ENCODE measurements at places on chromosomes 6 and 20.

GRCh38 chr6:141307309-141307998, 825.3 kb upstream of the GJE1 start:
- DNase-seq: no peak

GRCh38 chr6:95572098-95572497, 5.2 kb upstream of the MANEA start:
- peak; percentile 45 for DNase-seq

DNA sequence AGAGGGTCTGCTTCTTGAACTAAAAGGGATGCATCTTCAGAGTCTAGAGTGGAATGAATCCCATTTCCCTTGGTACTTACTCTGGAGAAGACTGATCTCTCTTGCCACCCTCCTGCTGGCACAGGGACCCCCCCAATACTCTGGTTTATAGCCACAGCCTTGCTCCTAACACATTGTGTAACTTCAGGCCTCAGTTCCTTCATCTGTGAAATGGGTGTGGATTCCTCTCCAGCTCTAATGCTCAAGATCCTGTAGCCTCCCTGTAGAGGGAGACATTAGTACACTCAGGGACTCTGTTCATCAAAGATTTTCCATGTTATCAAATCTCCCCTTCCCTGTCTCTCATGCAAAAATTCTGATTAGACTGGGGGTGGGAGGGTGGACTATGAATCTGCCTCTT, 315.7 kb upstream of the MOCS1 start:
- DNase-seq: no peak

DNA sequence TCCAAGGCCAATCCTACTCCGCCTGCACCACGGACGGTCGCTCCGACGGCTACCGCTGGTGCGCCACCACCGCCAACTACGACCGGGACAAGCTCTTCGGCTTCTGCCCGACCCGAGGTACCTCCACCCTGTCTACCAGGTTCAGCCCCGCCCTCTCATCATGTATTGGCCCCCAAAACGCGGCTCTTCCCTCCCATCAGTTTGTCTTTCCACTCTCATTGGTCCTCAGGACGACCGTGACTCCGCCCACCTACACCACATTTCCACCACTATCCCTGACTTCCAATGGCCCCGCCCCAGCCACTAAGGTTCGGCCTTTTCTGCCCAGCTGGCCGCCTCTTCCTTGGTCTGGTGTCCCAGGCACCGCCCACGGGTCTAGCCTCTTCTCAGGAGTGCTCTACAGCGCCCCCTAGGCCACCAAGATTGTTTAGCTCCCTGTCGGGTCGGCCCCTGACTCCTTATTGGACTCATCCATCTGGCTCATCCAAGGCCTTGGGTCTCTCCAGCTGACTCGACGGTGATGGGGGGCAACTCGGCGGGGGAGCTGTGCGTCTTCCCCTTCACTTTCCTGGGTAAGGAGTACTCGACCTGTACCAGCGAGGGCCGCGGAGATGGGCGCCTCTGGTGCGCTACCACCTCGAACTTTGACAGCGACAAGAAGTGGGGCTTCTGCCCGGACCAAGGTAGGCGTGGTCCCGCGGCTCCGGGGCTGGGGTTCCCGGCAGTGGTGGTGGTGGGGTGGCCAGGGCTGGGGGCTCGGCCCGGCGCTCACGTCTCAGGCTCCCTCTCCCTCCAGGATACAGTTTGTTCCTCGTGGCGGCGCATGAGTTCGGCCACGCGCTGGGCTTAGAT, 3.1 kb downstream of the MMP9 start:
- peak; percentile 45 for DNase-seq

GRCh38 chr20:22687676-22688349, 103.4 kb upstream of the FOXA2 start:
- no peak for DNase-seq

DNA sequence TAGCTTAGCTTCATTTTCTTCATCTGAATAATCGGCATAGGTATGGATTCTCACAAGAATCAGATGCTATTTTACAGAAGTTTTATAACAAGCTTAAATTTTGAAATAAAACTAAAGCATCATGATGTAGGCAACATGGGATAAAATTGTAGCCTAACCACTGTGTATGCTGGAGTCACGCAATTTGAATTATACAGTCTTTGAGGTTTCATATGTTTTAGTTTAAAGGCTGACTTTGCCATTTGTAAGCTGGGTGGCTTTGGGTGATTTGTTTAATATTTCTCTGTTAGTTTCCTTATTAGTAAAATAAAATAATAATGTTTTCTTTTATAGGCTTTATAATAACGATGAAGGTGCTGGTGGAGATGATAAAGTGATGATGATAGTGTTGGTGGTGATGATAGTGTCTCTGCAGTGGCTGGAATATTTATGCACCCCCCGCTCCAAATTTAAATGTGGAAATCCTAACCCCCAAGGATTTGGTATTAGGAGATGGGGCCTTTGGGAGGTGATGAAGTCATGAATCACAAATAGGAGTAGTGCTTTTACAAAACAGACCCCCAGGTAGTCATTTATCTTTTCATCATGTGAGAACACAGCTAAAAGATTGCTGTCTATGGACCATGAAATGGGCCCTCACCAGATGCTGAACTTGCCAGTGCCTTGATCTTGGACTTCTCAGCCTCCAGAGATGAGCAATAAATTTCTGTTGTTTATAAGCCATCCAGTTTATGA, 42.0 kb downstream of the DOK5 start:
- DNase-seq: no peak

DNA sequence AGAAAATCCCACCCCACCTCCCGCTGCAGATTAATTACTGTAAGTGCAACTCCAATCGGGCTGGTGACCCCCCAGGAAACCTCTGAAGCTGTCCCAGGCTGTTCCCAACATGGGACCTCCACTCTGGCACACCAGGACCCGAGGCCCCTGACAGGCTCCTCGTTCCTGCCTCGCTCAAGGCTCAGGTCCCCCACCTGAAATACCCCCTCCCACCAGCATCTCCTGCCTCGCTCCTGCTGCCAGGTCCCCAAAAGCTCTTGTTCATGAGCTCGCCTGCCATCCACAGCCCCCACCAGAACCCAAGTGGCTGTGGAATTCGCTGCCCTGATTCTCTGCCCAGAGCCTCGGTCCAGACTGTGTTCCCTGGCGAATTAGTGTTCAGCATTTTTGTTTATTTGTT, 26.1 kb downstream of the NPEPL1 start:
- no peak for DNase-seq

DNA sequence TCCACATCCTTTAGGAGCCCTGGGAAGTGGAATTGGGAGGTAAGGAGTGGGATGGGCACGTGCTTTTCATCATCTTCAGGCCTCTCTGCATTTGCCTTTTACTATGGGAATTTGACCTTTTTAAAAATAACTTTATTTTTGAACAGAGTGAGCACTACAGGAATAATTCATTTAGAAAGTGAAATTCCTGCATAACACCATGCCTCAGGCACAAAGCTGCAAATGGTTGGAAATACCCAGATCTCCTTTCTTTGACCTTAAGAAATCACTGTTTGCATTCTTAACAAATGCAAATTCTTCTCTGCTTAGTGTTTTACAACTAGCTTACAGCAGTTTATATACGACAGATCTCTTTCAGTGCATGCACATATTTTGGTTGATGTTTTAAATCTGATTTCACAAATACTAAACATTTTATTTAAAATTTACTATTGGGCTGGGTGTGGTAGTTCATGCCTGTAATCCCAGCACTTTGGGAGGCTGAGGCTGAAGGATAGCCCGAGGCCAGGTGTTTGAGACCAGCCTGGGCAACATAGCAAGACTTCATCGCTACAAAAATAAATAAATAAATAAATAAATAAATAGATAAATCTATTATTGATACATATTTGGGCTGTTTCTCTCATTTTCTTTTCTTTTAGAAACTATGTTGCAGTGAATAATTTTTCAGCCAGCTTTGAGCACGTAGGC, 24.5 kb downstream of the CST8 start:
- DNase-seq: no peak

DNA sequence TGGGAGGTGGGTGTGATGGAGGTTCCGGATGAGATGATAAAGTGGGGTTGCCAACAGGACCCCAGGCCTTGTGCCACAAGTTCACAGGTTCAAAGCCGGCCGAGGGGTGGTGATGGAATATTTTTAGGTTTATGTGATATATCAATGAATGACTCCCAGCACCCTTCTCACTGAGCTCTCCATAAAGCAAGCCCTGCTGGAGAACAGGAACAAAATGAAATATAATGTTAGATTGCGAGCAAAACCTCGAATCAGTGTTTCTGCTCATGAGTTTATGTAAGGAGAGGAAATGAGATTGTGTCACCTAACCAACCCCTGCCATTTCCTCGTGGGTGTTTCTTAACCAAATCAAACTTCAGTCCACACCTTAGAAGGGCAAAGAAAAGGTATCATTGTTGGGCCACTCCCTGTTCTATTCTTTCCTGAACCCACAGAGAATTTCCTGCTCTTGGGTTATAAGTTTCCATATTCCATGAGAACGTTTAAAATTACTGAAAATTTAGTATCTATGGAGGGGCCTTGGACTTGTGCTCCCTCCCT, 192.2 kb upstream of the EXOC2 start:
- no peak for DNase-seq

DNA sequence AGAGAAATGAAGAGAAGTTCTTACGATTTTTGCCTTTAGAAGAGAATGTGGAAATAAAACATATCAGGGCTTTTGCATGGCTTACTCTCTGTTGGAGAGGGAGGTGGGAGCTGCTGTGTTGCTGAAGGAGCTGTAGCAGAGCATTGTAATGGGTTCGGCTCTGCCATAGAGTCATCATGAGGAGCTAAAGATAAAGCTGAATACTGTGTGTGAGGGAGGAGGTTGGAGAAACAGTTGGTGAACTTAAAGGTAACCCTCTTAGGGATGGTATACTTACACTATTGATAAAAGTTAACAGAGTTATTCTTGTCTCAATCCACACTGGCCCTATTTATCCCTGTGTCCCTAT, 34.8 kb downstream of the CTNNBL1 start:
- no peak for DNase-seq

GRCh38 chr6:130749402-130749801, 77.8 kb upstream of the SMLR1 start:
- DNase-seq: no peak

DNA sequence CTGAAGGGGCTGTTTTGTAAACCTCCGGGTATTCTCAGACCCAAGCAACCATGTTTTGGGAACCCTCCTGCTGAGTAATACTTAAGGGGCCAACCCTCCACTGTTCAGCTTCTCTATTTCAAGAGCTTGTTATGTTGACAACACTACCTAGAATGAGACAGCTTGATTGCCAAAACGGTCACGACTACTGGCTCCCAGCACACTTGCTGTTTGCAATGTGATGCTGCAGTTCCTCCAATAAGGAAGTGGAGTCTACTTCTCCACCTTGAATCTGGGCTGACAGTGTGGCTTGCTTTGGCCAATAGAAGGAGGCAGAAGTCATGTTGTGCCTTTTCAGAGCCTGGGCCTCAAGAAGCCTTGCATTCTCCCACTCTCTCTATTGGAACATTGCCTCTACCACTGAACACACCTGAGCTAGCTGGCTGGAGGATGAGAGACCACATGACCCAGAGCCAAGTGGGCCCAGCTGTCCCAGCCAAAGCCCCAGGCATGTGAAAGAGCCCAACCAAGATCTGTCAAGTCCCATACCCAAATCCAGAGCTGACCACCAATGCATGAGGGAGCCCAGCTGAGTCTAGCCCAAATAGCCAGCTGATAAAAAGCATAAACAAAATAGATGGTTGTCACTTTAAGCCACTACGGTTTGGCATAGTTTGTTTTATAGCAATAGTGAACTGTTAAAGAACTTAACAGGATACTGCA, 108.0 kb downstream of the PRND start:
- no peak for DNase-seq

GRCh38 chr20:44133424-44133823, 53.6 kb downstream of the JPH2 start:
- no peak for DNase-seq

DNA sequence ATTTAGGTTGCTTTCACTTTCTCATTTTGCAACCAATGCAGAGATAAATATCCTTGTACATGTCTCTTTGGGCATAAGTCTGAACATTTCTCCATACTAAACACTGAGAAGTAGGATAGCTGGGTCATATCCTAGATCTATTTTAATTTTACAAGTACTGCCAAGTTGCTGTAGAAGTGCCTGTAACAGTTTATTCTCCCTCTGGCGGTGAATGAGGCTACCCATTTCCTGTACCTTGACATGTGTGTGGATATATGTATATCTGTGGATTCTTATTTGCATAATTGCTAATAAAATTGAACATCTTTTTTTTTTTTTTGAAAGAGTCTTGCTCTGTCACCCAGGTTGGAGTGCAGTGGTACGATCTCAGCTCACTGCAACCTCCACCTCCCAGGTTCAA, 48.0 kb upstream of the PNRC1 start:
- no peak for DNase-seq

GRCh38 chr6:159992366-159992765, 23.5 kb downstream of the IGF2R start:
- no peak for DNase-seq

GRCh38 chr6:37653933-37654565, 43.6 kb downstream of the MDGA1 start:
- peak; percentile 64 for DNase-seq

DNA sequence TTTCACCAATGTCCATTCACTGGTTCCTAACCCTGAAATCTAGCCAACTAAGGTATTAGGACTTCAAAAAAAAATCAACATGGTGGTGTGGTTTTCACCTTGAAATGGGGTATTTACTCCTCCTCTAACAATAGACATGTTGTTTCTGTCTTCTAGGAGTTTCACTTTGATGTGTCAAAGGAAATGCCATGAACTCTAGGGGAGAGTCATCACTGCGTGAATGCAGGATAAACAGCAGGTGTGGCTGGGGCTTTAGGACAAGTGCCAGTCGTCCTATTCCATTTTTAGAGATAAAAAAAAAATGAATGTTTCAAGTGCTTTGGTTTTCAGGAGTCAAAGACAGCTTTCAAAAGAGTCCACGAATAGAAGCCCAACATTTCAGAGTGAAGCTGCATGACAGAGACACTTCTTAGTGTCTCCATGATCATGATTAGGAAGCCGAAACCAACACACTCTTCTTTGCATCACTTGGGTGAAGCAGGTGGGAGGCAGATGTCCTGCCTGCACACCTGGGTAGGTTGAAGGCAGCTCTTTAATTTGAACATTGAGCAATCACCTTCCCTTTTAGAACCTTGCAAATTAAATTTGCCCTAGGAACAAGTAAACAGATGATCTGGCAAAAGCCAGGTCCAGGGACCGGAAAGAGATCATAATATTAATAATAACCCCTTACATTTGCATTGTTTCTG, 328.5 kb upstream of the PRDM1 start:
- peak; percentile 79 for DNase-seq

- DNase-seq: no peak
These were observed 2.9 kb upstream of the TUBB2B start for GRCh38 chr6:3230256-3230882.

- no peak for DNase-seq
These were observed 19.7 kb upstream of the NTSR1 start for GRCh38 chr20:62688855-62689460.

GRCh38 chr6:87075168-87075567, 19.7 kb downstream of the CGA start:
- DNase-seq: no peak

GRCh38 chr6:2542858-2543218, 207.9 kb downstream of the MYLK4 start:
- DNase-seq: peak; percentile 89

GRCh38 chr6:25898289-25898977, 24.4 kb upstream of the SLC17A3 start:
- no peak for DNase-seq
